ENCODE measurements at places on chromosomes 3 and 15.
A peak's percentile ranks its signal among the peaks of the same experiment; 100 is the strongest.

GRCh38 chr3:43481375-43481774, 140.4 kb downstream of the ANO10 start:
- DNase-seq: no peak

DNA sequence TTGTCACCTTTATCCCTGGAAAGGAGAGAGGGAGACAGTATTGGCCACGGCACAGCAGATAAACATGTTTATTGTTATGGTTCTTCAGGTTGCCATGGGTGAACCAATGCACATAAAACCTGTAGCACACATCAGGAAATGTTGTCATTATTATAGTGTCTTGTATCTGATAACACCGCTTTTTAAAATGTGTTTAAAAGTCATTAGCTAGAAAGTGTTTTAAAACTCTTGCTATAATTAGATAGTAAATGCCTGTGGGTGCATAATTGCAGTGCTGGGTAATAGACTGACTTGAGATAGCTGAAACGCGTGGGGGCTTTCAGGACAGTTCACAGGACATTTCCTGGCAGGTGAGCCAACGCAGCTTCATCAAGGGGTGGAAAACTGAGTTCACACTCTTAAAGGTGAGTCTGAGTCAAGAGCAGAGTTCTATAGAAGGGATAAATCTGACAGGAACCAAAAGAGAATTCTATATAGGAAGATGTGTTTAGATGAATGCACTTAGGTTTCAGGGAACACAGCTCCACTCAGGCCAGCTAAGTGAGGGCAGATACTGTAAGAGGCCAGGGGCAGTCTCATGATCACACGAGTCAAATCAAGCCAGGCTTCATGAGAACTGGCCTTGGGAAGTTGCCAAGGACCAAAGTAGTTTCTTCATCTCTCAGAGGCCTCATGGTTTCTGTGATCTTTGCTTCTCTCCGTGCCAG, 35.6 kb upstream of the PPP4R2 start:
- DNase-seq: no peak

DNA sequence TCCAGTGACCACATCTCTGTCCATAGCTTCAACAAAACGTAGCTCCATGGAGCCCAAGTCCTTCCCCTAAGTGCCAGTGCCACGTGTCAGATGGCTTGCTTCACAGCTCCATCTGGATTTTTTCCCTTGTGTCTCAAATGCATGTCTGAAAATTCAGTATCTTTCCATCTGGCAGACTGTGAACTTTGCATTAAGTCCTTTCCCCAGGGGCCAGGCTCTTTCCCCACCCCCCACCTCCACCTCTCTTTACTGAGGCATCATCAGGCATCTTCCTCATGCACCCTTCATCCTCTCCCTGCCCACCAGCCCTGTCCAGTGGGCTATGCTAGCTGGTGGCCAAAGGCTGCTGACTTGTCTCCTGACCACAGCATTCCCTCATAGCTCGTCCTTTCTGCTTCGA, 53.7 kb downstream of the PDIA5 start:
- no peak for DNase-seq

GRCh38 chr3:140995881-140996280, 54.2 kb downstream of the SLC25A36 start:
- DNase-seq: no peak

- DNase-seq: no peak
These were observed 373.1 kb upstream of the WNT5A start for GRCh38 chr3:55860049-55860721.

- DNase-seq: no peak
These were observed 145.1 kb upstream of the PLSCR5 start for GRCh38 chr3:146750196-146750595.

- no peak for DNase-seq
These were observed 166.6 kb downstream of the CPNE4 start for GRCh38 chr3:131868203-131868602.

DNA sequence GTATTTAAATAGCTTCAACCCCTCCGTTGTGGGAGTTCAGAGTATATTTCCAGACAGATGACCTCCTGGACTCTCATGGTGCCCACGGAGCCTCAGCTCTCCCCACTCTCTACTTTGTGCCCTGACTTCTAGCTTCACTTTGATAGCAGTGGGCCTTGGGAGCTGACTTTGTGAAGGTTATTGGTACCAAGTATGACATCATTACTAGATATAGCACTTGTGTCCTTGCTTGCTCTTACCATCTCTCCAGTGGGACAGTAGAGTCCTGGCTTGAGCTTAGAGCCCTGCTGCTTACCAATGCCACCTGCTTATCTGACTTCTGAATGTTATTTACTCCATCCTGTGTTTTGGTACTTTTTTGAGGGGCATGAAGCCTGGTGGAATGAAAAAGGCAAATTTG, 53.4 kb downstream of the PPM1L start:
- no peak for DNase-seq

DNA sequence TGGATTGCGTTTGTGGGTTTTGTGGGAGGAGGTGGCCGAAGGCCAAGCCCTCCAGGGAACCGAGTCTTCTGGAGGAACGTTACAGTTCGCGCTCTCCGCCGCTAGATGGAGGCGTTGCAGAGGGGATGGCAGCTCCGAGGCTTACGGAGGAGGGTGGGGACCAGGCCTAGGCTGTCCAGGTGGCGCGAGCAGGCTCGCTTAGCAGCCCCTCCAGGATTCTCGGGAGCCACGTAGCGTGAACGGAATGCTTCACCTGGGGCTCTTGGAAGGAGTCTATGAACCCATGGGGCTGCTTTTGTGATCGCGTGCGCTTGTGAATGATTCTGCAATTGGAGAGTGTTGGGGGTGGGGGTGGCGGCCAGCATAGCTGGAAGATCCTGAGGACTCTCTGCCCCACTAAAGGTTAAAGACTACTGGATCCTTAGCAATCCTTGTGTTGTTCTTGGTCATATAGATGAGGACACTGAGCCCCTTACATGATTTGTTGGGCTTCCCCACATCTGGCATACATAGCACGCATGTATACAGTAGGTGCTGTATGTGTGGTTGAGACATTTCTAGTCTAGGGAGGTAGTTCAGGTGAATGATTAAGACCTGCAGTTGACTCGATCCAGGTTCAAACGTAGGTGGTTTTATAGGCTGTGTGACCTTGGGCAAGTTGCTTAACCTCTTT, 25.7 kb downstream of the FAM3D start:
- peak; percentile 86 for DNase-seq

GRCh38 chr3:9912294-9912935, 4.5 kb upstream of the IL17RC start:
- no peak for DNase-seq

DNA sequence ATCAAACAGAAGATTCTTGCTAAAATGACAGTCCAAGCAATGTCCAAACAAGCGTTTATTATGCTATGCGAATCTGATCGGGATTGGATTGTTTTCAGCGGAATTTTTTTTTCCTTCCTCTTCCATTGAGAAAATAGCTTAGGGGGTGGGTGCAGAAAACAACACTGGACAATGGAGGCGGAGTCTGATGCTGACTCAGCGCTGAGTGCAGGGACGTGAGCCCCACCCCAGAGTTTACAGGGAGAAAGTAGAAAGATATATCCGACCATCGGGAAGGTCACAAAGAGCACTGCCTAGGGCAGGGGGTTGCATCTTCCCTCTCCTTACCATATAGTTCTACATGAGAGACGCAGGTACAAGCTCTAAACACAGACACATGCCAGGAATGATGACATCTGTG, 117.0 kb downstream of the FOXP1 start:
- no peak for DNase-seq

DNA sequence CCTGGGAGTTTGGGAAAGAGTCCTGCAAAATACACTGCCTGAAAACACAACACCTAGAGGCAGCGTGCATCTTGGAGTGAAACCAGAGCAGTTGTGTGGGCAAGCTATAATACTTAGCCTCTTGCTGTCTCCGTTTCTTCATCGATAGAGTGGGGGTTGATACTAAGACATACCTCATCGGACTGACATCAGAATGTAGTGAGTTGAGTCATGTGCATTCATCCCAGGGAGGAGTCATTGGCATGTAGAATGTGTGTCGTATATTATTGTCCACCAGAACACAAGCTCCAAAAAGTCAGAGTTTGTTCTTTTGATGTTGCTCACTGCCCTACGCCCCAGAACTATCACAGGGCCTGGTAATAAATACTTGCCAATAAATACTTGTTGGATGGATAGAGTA, 4.3 kb downstream of the SNTN start:
- no peak for DNase-seq
